ENCODE measurements at places on chromosomes 1 and 21.

DNA sequence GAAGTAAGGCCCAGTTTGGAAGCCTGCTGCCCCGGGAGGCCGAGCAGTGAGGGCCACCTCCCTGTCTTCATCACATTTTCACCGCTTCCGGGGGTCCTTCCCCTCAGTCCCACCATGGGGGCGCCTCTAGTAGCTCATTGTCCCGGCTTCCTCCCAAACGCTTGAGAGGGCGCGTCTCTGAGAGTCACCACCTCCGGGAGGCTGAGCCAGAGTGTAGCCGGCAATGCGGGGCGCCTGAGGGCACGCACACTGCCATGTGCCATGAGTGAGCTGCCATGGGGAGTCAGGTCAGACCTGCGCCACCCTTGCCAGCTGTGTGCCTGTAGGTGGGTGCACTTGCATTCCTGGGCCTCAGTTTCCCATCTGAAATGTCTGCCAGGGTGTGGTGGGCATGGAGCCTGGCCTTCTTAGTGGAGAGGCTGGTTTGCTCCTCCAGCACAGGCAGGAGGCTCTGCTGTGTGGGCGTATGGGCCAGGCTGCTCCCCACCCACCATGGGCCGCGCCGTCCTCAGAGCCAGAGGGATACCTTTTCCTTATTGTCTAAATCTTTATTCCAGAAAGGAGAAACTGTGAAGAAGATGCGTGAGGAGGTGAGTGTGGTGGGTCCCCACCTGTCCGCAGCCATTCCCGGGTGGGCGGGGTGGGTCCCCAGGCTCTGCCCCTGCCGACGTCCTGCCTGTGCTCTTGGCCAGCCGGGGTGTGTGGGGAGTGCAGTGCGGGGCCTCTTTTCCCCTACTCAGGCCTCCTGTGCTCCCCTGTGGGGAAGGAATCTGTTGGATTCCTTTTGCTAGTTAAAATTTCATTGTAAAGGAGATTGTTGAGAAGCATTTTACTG is 81.3 kb upstream of the COL6A1 start:
- DNase-seq, result no peak

- DNase-seq, result no peak
Measured at GRCh38 chr1:236393681-236394481, at the start of gene EDARADD. EDARADD (plus strand) TSS chr1:236394286; CDS start chr1:236394445, 159 bp downstream.

DNA sequence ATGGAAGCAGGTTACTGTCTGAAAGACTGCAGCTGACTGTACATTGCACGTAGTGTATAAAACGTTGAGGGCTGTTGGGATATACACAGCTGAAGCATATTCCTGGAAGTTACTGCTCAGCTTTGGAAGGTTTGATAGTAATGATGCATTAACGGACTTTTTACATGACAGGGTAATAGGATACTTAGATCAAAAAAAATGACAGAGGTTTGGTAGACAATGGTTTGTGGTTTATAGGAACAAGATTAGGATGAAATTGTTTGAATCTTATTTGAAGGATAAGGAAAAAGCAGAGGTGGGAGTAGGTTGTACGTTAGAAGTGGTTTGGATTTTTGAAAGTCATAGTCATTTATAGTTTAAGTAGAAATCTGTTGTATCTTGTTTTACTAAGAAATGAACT is 33.0 kb downstream of the ADGRL2 start:
- no peak for DNase-seq

GRCh38 chr1:84689514-84690396 is 506 bp downstream of the SSX2IP start:
- peak; percentile 55 for DNase-seq

DNA sequence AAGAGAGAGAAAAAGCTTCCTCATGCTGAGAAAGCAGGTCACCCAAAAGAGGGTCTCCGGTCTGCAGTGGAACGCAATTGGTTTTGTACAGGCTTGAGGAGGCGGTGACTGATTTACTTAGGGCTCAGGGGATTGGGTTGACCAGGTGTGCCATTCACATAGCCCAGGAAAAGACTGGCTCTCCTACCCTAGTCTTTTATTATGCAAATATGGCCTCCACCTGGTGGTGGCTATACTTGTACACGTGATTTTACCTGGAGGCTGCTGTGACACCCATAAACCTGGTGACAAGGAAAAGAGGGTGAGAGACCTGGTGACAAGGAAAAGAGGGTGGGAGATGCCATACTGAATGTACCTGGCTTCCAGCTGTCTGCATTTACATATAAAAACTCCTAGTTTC is 49.9 kb downstream of the DNTTIP2 start:
- DNase-seq, result no peak

- no peak for DNase-seq
Measured at GRCh38 chr1:39671433-39671792, 494 bp downstream of the NT5C1A start.

DNA sequence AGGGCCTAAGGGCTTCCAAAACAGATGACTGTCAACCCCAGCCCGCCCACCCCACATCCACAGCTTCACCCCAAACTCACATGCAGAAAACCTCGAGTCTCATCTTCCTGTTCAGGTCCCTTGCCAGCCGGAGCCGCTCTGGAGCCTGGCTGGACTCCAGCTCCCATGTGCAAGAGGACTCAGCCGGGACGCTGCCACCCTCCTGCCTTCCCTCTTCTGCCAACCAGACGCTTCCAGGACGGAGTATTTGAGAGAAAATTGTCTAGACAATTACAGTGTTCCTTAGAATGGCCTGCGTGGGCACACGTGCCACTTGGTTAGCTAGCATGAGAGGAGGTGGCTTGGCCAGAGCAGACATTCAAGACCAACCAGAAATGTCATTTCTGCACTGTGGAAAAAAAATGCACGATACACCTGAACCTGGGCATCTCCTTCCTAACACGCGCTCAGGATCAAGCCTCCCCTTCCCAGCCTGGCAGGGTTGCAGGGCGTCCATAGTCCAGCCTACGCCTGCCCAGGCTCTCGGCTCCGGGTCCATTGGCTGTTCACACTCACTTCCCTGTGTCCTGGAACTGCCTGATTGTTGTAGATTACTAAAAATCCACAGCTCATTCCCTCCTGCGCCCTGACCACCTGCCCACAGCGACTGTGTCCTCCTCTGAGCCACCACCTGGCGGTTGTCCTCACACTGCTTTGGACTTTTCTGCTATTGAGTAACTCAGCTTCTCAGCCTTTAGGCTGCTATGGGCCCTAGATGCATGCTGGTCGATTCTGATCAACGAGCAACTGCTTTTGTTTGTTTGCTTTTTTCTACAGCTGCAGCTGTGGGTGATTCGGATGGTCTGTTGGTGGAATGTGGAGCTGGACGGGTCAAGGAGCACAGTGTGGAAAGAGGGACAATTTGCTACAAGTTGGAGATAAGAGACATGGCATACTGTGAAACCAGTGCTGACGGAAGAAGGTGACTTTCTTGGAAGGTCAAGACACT is at the start of gene CLDN14:
TSS of gene CLDN14 (minus strand) at position 708 of the 988 bp plus-strand sequence. CDS start 18,427 bp downstream, outside the sequence.
- DNase-seq, result no peak

DNA sequence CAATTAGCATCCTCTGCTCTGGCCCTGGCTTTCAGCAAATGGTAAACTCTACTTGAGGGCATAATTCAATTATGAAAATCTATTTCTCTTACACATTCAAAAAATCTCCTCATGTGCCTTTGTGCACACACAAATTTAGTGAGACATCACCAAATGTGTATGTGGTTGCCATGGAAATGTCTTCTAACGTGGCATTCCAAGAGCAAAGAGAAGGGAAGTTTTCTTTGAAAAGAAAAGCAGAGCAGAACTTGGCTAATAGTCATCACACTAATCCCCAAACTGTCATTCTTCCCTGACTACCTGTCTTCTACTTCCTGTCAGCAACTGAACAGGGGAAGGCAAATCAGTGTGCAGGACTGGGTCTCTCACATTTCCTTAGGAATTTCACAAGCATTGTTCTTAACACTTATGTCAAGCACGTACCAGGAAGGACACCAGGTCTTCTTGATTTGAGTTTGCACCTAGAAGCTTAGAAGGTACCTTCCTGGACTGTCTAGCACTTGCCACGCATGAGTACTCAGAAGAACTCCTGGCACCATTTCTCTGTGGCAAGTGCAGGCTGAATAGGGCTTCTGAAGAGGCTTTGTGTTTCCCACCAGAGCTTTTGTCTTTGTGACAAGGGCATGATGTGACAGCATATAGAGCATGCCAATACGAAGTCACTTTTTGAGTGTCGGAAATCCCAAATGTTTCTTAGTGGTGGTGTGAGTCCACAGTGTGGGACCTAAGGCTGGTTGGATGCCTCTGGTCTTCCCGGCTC is 32.3 kb downstream of the MAN1C1 start:
- DNase-seq, result peak; percentile 71

DNA sequence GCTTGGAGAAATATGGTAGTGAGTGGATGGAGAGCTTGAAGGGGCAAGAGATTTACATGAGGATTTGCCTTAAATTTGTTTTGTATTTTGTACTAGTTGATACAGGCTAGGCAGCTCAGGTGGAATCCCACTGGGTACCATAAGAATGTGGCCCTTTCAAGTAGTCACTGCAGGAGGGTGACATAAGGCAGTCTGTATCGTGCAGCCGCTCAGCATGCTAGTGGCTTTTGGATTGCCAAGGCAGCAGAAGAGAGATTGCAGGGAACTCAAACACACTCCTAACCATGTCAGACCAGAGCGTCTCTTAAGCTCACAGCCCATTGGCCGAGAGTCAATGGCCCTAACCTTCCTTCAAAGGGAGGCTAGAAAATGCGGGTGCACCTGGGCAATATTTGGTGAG is 420.0 kb downstream of the ADGRL2 start:
- DNase-seq, result no peak

DNA sequence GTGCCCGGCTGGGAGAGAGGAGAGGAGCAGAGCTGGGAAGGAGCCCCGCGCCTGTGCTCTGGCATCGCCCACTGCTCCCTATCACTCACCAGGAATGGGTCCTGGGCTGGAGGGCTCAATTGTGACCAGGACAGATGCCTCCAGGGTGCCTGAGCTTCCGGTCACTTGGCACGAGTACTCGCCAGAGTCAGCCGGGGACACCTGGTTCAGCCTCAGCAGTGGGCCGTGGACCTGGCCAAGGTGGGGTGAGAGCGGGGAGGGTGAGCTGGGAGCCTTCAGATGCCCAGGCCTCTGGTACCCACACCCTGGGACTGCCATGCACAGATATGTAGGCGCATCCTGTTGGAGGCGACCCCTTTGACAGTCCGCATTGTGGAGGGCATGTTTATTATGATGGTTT is 31.1 kb downstream of the LDLRAD2 start:
- DNase-seq, result no peak

- DNase-seq, result no peak
Measured at GRCh38 chr1:43037466-43037865, 78.8 kb upstream of the SLC2A1 start.

DNA sequence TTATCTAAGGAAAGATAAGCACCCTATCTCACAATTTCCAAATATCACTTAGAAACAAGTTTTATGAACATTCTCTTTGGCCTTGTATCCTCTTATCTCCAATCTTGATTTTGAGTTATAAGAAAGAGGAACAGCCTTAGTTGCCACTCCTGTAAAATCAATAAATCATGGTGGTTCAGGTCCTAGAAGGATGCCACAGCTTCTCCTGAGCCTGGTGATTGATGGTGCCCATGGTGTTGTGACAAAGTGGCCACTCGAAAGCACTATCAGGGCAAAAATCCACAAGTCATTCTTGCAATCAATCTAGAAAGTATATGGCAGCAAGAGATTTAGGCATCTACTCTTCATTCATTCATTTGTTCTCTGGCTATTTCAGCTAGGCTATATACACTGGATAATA is 27.8 kb downstream of the GBP6 start:
- no peak for DNase-seq

DNA sequence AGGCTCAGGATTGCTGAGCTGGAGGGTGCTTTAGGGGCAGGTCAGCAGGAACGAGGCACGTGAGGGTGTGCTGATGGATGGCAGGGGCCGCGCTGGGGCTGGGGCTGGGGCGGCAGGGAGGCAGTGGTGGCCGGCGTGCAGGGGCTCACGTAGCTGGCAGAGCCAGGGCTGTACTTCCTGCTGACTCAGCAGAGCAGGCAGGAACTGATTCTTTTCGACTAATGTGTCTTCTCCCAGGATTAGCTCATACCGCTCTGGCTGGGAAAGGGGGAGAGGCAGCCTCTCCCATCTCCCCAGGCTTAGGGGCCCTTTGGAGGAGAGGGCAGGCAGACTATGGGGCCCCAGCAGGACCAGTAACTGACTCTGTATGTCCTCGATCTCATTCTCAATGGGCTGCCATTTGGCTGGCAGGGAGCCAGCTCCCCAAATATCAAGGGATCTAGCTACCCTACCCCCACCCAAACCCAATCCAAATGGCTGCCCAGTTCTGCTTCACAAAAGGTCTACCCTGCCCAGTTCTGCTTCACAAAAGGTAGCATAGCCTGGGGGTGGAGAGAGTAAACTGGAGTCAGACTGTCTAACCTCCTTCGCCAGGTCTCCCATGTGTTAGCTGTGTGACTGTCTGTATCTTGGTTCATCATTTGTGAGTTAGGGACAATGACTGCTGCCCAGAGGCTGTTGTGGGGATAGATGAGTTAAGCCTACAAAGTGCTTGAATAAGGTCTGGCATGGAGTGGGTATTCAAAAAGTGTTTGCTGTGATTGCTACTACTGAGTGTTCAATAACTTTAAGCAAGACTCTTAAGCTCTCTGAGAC is 100.1 kb upstream of the SLC2A1 start:
- DNase-seq, result no peak

GRCh38 chr1:178057912-178058534 is 35.9 kb upstream of the RASAL2 start:
- DNase-seq, result no peak

GRCh38 chr1:17948594-17948993 is 159.0 kb upstream of the IGSF21 start:
- peak; percentile 16 for DNase-seq

GRCh38 chr1:54325284-54325683 is 80.9 kb downstream of the SSBP3 start:
- DNase-seq, result no peak

GRCh38 chr1:171712341-171712740 is 29.5 kb downstream of the VAMP4 start:
- DNase-seq, result no peak

DNA sequence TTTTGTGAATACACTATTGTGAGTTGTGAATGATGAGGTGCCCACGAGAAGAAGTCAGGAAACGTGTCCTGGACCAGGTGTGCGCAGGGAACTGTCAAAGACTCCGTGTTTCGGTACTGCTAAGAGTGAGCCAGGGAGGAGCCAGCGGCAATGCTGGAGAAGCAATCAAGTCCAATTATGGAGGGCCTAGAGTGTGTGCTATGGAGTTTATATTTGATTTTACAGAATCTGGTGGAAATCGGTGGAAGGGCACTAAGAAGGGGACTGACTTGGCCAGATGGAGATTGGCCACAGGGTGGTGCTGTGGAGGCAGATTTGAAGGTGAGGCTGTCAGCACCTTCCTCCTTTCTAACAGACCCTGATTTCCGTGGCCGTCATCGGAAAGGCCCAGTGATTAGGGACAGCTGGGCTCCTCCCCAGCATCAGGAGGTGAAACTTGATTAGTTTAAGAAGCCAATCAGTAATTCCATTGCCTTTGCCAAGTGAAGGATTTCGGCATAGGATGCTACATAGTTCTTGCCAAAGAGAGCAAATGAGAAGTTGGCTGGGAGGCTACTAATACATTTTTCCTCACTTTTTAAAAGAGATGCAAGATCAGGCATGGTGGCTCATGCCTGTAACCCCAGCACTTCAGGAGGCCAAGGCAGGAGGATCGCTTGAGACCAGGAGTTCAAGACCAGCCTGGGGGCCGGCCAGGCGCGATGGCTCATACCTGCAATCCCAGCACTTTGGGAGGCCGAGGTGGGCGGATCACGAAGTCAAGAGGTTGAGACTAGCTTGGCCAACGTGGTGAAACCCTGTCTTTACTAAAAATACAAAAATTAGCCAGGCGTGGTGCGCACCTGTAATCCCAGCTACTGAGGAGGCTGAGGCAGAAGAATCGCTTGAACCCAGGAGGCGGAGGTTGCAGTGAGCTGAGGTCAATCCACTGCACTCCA is 7.0 kb downstream of the PTCH2 start:
- peak; percentile 38 for DNase-seq
